ENCODE measurements at places on chromosomes 5 and 9.

DNA sequence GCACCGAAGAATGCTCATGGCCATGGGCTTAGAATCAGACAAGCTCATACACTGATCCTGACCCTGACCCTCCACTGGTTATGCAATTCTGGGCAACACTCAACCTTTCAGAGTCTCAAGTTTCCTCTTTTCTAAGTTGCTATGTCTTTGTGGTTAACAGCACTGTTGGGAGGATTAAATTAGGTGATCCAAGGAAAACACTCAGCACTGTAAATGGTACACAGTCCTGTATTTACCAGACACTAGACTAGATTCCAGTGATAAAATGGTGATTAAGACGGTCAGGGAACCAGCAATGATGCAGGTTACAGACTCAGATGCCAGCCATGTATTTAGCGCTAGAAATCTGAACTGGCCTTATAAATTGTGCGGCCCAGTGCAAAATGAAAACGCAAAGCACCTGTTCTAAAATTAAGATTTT is 8.1 kb downstream of the ARL15 start:
- no peak for DNase-seq

GRCh38 chr5:173786286-173787187 is 101.6 kb upstream of the CPEB4 start:
- DNase-seq: no peak

DNA sequence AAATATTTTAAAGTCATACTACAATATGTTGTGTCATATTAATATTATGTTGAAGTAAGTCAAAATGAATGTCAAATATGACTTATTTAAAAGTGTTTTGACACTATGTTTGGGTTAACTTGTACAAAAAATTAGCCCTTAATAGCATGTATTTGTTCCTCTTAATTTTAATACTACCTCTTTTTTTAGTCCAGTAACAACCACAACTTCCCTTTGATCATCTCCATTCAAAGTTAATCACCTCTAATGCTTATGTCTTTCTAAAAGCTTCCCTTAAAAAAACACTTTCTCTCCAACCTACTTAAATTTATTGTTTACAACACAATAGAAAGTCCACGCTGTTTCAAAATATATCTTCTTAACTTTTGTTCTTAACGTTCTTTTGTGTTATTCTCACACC is 9.6 kb downstream of the SLCO4C1 start:
- no peak for DNase-seq

DNA sequence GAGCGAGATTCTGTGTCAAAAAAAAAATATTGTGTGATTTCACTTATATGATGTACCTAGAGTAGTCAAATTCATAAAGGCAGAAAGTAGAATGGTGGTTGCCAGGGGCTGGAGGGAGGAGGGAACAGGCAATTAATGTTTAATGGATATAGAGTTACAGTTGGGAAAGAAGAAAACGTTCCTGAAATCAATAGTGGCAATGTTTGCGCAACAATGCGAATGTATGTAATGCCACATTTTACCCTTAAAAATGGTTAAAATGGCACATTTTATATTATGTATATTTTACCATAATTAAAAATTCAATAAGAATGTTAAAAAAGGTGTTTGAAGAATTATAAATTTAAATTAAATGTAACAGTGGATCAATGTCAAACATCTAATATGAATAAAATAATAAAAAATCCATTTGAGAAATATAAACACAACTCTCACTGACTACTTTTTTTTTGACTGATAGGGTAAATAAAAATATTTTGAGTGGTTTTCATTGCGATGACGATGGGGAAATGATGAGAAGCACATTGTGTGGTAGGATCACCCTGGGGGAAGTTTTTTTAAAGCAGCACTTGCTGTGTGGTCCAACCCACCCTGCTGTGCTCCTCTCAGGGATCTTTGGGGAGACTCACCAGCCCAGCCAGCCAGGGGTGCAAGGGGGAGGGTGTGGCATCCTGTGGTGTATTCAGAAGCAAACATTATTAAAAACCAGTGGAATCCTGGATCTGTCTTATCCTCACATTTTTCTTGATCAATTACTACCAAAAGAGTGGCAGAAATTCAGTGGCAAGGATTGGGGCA is 4.3 kb downstream of the FYB1 start:
- no peak for DNase-seq

DNA sequence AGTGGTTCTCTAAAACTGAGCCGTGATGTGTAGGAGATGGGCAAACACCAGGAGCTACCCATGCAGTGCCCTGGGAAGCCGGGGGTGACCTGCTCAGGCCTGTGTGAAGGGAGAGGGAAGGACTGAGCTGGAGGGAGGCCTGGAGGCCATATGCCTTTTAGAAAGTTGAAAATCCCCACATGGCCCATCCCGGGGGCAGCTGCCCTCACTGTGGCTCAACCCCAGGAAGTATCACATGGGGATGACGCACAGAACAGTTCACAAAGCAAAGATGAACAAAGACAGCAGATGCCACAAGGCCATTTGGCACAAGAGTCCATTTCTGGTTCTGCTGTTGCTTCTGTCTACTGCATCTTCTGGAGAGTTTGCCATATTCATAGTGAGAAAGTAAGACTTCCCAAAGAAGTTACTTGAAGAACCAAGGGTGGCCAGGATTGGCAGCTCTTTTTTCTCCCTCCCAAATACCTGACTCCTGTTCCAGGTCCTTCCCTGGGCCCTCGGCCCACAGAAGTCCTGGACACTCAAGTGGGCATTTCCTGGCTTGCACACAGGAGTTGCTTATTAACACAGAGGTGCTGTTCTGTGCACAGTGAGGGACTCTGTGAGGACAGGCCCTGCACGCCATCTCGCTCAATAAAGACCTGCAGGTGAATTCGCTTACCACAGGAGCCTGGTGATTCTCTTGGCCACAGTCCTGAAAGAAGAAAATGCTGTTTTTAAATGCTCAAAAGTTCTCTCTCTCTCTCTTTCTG is 25.1 kb downstream of the ACSL6 start:
- DNase-seq: no peak

GRCh38 chr9:105087910-105088898 is 156.2 kb upstream of the SLC44A1 start:
- DNase-seq: no peak

- no peak for DNase-seq
Measured at GRCh38 chr5:126976520-126977172, 53.7 kb downstream of the MARCHF3 start.
